CD8-positive, alpha-beta memory T cell (primary cell): ENCODE measurements at places on chromosomes 7 and 10. TPM values are rescaled to one million over a fixed set of nuclear protein-coding genes. Genes with fewer than 3 reads are reported as not detected.

DNA sequence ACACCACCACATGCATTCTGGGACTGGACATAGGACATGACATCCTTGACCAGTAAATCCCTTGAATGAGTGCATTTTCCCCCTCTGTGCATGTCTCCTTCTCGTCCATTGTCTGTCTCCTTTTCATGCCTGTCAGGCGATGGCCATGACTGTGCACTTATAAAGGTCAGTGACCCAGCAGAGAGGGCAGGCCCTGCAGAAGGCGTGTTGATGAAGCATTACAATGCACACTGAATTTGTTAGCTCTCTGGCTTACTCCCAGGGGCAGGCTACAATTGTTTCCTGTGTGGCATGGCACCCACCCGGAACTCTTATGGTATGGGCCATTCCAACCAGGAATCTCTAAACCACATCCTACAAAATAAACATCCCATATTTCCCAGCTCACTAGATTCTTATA is 71.1 kb downstream of the SAMD9 start:
- no peak for DNase-seq

DNA sequence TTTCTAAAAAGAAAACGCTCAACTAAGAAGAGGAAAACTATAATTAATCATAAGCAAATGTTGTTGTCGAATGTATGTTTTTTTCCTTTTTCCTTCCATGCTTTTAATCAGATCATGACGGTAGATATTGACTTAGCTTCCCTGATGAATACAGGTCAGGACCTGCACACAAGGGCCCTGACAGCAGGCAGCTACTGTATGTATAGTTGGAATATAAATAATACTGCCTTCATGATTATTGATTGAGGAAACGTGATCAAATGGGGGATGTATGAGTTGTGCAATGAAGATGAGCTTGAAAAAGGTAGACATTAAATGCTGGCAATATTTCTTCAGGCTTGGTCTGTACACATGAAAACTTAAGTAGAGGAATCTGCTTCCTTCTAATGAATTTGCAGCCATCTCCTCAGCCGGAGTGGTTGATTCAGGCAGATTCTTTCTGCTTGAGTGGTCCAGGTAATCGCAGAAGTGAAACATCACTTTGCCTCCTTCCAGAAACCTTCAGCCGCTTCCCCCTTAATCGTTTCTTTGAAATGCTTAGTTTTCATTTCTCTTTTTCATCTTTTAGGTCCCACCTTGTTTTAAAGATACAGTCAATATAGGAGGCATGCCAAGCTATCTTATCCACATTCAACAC is 656.5 kb downstream of the SDK1 start:
- no peak for DNase-seq

The GDF2 gene
- total RNA-seq = not detected

GRCh38 chr10:124698545-124699469 is 45.4 kb downstream of the FAM53B start:
- no peak for DNase-seq

- DNase-seq = no peak
Measured at GRCh38 chr7:98293265-98293664, 11.8 kb downstream of the BRI3 start.

DNA sequence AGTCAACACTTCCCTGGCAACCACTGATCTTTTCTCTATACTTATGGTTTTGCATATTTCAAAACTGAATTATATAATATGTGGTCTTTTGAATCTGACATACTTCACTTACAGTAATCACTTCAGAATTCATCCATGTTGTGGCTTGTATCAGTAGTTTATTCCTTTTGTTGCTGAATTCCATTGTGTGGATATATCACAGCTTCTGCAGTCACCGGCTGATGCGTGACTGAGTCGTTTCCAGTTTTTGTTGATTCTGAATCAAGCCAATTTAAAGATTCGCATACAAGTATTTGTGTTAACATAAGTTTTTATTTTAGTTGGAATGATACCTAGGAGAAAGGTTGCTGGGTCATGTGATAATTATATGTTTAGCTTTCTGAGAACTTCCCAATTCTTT is 672.5 kb upstream of the ANKRD30A start:
- DNase-seq = no peak

GRCh38 chr7:43879477-43879876 is 10.2 kb upstream of the MRPS24 start:
- DNase-seq = no peak

- no peak for DNase-seq
Measured at GRCh38 chr7:116665332-116665996, 6.5 kb upstream of the MET start.

DNA sequence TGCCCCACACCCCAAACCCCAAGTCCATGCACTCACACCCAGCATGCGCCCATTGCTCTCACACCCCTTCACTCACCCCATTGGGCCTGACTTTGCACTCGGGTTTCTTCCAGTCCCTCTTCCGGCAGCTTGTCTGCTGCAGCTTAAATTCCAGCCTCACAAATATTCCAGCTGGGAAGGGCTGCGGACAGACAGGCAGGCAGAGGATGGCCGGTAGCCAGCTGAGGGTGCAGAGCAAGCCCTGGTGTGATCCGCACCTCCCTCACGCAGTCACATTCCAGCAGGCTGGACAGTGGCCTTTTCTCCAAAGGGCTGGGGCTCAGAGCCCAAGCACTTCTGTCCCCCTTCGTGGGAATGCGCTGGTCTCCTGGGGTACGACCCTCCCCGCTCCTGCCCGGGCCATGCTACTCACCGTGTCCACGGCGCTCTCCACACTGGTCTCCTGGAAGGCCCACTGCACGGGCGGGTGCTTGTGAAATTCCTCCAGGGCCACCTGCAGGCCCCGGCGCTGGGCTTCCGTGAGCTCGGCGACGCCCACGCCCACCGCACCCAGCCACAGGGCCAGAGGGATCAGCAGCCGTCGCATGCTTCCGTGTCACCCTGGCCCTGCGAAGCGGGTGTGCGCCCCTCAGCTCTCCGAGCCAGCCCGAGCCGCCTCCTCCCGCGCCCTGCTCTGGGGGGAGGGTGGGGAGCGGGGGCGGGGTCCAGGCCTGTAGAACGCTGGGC is 1.2 kb downstream of the RARRES2 start:
- no peak for DNase-seq

The TRA2A gene
- total RNA-seq = 82.5 TPM

The CACNB2 gene
- total RNA-seq = not detected

DNA sequence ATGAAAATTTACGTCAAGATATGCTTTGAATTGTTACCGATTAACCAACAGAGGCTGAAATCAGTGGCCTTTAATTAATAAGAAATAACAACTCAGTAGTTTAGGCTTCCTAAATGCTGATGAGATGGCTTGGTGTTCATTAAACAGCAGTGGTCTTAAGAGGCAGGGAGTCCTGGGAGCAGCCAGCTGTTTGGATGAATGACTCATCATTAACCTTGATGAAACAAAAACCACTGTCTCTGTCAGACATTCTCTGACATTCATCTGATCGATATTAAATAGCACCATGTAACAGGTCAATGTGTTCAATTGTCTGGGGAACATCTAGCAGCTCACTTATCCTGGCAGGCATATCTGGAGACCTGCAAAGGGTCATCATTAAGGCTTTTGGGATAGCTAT is 234.2 kb upstream of the LRRN3 start:
- no peak for DNase-seq

DNA sequence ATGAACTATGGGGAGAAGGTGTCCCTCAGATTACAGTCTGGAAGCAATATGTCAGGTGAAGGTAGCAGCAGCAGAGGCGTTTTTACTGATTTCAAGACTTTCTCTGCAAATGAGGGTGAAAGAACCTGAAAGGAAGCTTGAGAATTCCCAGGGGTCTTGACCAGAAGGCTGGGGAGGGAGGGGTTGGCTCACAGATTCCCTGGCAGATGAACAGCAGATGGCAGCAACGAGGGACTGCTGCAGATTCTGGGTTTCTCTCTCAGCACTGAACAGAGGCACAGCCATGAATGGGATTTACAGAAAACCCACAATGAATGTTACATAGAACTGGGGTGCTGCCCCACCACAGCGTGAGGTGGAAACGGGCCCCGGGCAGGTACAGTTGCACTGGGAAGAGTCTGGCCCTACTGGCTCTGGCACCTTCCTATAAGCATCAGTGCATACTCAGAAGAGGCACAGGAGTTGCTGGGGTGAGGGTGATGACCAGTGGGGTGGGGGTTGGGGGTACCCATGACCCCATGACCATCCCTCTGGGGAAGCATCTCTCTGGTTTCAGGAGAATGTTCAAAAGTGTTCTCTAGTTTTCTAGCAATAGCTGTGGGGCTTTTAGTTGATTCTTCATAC is 317.8 kb downstream of the SH2D4B start:
- DNase-seq = no peak

- DNase-seq = no peak
Measured at GRCh38 chr10:83605783-83606630, 533.3 kb upstream of the GHITM start.

- no peak for DNase-seq
Measured at GRCh38 chr7:491958-492713, 27.5 kb downstream of the PDGFA start.

DNA sequence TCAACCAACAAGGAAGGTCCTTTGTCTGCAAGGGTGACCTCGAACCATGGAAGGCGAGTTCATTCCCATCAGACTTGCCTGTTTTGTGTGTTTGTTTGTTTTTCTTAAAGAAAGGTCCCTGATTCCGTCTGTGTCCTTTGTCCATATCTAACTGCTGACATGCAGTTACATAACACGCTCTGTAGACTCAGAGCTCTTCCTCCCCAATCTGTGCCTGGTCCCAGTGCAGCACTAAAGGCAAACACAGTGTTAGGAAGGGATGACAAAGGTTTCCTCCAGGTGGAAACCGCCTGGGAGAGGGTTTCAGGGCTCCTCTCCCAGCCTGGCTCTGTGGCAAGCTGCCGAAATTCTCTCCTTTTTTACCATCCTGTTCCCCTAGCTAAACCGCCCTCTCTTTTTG is 13.4 kb downstream of the JCAD start:
- DNase-seq = no peak

The WDFY4 gene
- total RNA-seq = 0.20 TPM

GRCh38 chr7:6691609-6692106 is 15.1 kb downstream of the ZNF12 start:
- no peak for DNase-seq

GRCh38 chr10:102652170-102652916 is 8.1 kb downstream of the TRIM8 start:
- DNase-seq = no peak

GRCh38 chr7:131300572-131301466 is 26.9 kb upstream of the MKLN1 start:
- no peak for DNase-seq

DNA sequence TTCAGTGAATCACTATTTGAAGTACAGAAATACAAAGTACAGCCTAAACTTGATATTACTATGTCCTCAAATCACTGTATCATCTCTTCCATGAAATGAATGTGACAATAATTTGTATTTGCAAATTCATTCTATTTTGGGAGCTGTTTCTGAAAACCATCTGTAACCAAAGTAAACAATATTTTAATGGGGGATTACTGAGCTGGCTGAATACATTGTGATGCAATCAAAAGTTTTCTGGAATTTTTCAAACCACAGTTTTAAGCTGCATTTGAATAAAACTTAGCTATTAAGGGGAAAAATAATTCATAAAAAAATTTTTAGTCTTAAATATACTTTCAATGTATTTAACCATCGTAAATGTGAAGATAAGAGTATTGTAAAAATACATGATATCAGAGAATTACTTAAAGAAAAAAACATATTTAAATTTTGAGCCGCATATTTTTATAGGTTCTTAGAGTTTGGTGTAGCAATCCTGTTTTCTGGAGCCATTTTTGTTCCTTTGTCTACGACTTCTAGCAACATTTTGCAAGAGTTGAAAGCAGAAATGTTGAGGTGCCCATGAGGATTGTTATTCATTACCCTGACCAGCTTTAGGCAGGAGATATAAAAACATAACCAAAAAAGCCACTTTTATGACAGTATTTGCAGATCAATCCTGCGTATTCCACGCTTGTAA is 45.9 kb upstream of the AGMO start:
- no peak for DNase-seq

The ZNF777 gene
- 22.1 TPM for total RNA-seq

The ASIC3 gene
- total RNA-seq = 3.6 TPM

GRCh38 chr10:73641328-73642060 is at the start of gene MYOZ1:
TSS of gene MYOZ1 (minus strand) at chr10:73641474. CDS start at chr10:73640017, 1,457 bp downstream.
- DNase-seq = no peak

GRCh38 chr10:109962247-109962646 is 38.9 kb upstream of the XPNPEP1 start:
- DNase-seq = no peak

DNA sequence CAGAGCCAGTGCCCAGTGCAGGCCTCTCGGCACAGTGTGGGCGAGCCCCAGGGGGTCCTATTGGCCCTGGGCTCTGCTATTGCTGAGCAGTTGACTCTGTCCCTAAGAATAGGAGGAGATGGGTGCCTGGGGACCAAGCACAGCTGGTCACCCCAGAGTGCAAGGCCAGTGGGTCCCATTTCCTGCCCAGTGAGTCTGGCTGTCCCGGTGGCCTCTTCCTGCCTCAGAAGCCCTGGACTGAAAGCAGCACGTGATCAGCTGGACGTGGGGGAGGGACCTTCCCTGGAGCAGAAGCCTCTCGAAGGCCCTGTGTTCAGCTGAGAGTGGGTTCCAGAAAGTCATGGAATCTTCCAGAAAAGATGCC is 42.0 kb downstream of the PWWP2B start:
- no peak for DNase-seq

The ZDHHC4 gene
- total RNA-seq = 31.6 TPM

The COBL gene
- total RNA-seq = not detected

- DNase-seq = no peak
Measured at GRCh38 chr10:61869774-61870525, 31.5 kb upstream of the ARID5B start.

The TTYH3 gene
- 20.2 TPM for total RNA-seq

- no peak for DNase-seq
Measured at GRCh38 chr7:132456418-132456817, 119.9 kb downstream of the PLXNA4 start.

The MACROH2A2 gene
- total RNA-seq = 3.4 TPM

GRCh38 chr7:139602143-139602722 is 78.7 kb downstream of the CLEC2L start:
- DNase-seq = no peak

DNA sequence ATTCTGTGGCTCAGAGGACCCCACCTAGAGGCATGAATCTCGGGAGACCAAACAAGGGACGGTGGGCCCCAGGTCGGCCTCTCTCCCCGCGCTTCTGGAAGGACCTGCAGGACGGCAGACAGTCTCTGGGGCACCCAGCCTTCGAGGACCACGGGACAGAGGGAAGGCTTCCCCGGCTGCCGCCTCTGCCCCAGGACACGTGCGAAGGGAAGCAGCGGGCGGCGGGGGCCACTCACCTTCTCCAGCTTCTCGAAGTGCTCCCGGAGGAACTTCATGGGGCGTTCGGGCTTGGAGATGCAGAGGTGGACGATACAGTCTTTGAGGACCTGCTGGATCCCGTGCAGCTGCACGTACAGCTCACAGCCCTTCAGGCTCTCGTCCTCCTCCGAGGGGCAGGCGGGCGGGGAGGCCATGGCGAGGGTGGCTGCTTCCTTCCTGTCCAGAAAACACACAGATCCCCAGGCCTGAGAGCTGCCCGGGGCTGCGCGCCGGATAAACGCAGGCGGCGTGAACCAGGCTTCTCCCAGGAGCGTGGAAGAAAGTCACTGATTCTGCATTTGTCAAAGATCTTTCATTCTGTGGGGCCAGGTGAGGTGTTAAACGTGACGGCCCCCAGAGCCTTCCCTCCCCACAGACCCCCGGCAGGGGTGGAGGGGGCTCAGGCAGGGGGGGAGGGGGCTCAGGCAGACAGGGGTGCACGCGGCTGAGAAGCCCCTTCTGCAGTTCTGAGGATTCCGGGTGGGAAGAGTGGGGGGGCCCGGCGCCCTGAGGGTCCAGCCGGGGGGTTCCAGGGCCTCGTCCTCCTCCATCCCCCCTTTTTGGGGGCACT is 15.2 kb upstream of the DNAAF5 start:
- DNase-seq = no peak
